Lower lobe of right lung (tissue), 2 donors: ENCODE measurements at places on chromosomes 4 and X. TPM values are rescaled to one million over a fixed set of nuclear protein-coding genes. Genes with fewer than 3 reads are reported as not detected.

GRCh38 chr4:156186111-156186510 is 232.4 kb upstream of the CTSO start:
- H3K27ac ChIP-seq, result no peak overlapping the region
- no peak for DNase-seq
- H3K36me3 ChIP-seq, result no peaks in the 10 kb centered on the region
- H3K4me3 ChIP-seq, result no peak overlapping the region
- H3K4me1 ChIP-seq, result no peaks in the 10 kb centered on the region
- no peaks in the 10 kb centered on the region for H3K27me3 ChIP-seq

- no peak overlapping the region for H3K27ac ChIP-seq
- H3K27me3 ChIP-seq, result no peaks in the 10 kb centered on the region
- H3K4me1 ChIP-seq, result no peaks in the 10 kb centered on the region
- H3K36me3 ChIP-seq, result no peaks in the 10 kb centered on the region
- DNase-seq, result no peak
- H3K4me3 ChIP-seq, result no peak overlapping the region
Observed at GRCh38 chrX:41542536-41542935, 95.4 kb downstream of the NYX start.

DNA sequence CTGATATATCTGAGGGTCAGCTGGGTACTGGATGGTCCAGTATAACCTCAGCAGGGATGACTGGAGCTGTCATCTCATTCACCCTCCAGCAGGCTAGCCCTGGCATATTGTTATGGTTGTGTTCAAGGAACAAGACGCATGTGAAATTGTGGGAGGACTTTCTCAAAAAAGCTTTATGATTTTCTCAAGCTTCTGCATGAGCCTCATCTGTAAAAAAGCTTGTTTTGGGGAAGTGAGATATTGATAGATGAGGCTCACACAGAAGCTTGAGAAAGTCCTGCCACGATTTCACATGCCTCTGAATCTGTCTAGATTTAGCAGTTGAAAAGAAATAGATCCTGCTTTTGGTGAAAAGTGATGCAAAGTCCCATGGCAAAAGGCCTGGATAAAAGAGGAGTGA is 93.4 kb downstream of the SPCS3 start:
- no peaks in the 10 kb centered on the region for H3K36me3 ChIP-seq
- H3K4me3 ChIP-seq, result no peak overlapping the region
- no peak overlapping the region for H3K27ac ChIP-seq
- no peak for DNase-seq

DNA sequence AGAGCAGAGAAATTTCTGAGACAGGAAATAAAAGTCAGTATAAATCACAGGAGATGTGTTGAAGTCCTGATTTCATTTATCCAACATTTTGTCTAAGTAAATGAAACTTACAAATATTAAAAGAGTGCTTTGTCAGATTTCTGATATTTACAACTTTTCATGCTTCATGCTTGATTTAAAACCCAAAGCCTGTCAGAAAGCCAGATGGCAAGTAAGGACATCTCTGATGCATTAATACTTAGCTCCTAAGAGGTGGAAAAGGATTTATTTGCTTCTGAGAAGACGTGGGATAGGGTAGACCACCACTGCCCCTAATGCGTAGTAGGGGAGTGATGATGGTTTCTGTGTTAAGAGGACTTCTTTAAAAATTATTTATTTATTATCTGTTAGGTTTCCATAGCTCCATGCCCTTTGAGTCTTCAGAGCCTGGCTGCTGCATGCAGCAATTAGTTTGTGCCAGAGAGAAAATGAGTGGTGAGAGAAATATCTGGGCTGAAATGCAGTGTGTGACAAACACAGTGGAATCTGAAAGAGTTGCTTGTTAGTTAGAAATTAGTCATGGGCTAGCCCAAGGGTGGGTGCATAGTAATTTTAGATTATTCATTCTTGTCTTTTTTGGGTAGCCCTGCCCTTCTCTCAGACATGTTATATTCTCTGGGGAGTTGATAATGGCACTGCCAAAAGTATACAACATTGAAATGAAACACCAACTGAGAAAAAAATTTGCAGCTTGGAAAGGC is 333.8 kb downstream of the C4orf33 start:
- H3K4me1 ChIP-seq, result no peaks in the 10 kb centered on the region
- H3K36me3 ChIP-seq, result no peaks in the 10 kb centered on the region
- DNase-seq, result no peak
- H3K27me3 ChIP-seq, result no peaks in the 10 kb centered on the region
- H3K4me3 ChIP-seq, result no peak overlapping the region

The SHISA3 gene
- total RNA-seq, result 3.7 TPM

The NXT2 gene
- 12.3 TPM for total RNA-seq

The GALNTL6 gene
- total RNA-seq, result not detected

The ARX gene
- total RNA-seq, result 0.53 TPM

The NR3C2 gene
- 31.4 TPM for total RNA-seq
